ENCODE measurements at places on chromosomes 1 and 21.

DNA sequence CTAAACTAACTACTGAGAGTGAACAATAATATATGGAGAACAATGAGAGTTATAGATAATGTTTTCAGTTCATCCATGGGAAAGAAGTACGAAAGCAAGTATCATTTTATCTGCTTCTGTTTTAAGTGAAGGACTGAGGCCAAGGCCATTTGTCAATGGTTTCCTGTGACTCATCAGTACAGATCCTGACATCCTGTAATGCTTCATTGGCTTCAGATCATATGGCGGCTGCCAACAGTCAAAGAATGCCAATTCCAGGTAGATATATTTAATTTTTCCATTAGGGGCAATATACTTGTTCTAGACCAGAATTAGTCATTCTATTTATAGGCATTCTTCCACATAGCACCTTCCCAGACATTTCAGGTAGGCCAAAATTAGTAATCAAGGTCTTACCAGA, 97.3 kb downstream of the USH2A start:
- DNase-seq, result no peak

DNA sequence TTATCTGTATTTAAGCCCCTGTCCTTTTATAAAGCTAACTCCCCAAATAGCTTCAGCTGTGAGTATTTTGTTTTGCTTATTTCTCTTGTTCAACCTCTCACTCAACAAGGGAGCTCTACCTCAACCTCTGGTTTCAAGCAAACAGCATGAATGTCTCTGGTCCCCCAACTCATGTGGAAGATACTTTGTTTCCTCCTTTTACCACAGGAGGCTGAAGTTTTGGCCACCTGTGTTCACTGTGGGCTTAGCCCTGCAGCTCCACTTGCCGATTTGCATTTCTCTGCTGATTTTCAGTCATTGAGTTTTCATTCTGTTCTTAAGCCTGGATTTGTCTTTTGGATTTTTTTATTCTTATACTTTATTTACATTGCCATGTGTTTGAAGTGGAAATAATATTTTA, 613.1 kb downstream of the USP25 start:
- DNase-seq, result no peak

DNA sequence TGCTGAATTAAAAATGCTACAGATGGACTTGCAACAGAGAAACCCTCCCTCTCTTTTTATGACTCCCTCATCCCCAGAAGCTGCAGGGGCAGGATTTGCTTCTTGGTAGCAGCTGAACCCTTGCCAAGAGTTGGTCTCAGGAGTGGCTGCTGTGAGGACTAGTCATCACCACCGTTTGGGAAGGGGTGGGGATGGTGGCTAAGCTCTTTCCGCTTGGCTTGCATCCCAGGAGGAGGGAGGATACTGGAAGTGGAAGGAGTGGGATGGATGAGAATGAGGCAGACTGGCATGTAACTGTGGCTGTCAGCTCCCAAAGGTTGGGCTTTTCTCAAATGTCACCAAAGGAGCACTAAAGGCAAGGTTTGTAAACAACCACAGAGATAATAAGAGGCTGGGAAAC, 50.8 kb upstream of the COL24A1 start:
- no peak for DNase-seq

DNA sequence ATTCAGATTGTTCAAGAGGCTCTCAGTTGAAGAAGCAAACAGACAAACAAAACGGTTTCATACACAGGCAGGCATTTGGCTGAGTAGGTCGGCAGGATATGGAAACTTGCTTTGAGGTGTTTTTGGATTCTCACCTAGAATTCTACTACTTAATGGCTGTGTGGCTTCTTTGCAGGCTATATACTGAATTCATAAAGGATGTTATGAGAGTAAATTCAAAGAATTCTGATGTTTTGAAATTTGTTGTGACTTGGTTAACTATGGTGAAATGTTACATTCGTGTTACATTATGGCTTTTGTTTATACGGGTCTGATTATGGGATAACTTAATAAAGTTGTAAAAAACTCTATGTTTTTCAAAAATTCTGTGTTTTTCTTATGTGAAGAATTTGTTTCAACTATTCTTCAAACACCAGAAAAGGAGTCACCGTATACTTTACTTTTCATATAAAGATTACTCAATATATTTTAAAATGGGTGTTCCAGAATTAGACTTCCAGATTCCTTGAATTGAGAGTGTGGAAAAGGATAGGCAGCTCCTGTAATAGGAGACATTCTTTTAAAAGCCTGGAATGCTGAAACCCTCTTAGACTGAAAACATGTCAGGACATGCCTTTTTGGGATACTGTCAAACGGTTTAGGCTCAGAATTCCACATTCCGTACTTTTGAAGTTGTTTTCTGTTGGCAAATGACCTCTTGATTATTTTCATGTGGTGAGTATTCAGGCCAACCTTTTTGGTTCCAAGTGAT, 8.2 kb upstream of the IRF2BP2 start:
- no peak for DNase-seq

DNA sequence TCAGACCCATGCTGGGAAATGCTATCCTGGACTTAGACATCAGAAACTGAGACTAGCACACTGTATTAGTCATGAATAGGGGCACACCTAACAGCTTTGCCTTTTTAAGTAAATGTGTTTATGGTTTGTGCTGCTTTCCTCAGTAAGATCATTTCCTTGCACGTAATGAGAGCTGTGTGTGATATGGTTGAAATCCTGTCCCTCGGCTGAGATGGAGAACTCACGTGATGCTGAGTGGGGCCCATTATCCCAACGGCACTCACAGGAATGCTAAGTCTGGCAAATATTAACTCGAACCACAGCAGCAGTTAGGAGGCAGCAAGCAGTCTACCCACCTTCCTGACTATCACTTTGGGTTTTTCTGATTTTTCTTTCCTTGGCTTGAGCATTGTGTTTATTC, 38.2 kb downstream of the BCL9 start:
- DNase-seq, result no peak

GRCh38 chr1:10471411-10472219, 714 bp downstream of the DFFA start:
- DNase-seq, result no peak

- no peak for DNase-seq
These were observed 8.7 kb upstream of the TDRD10 start for GRCh38 chr1:154493276-154493675.

- no peak for DNase-seq
These were observed 95.7 kb upstream of the SIM2 start for GRCh38 chr21:36603221-36603620.

DNA sequence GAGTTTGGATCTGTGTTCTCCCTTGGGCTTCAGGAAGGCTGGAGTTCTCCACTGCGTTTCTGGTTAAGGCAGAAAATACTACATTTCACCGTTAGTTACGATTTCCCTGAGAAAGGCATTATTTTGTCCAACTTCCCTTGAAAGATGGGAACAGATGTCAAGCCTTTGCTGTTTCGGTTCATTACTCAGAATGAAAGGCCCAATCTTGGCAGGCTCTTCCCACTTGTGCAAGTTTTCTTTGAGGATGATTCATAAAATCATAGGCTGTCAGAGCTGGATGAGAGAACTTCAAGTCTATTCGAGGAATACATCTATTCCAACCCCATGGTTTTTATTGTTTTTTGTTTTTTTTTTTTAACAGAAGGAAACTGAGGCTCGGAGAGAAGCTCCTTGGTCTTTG, 205.2 kb downstream of the GRIK3 start:
- DNase-seq, result no peak

Measured in bone marrow (tissue), 2 donors.